Heart right ventricle (tissue), 16 donors: ENCODE measurements at places on chromosomes 7 and 10.

- no peaks in the 10 kb centered on the region for H3K36me3 ChIP-seq
- no peak for DNase-seq
- no peak overlapping the region for H3K27ac ChIP-seq
- H3K27me3 ChIP-seq = no peaks in the 10 kb centered on the region
Observed at GRCh38 chr7:55379285-55379684, 14.1 kb downstream of the LANCL2 start.

DNA sequence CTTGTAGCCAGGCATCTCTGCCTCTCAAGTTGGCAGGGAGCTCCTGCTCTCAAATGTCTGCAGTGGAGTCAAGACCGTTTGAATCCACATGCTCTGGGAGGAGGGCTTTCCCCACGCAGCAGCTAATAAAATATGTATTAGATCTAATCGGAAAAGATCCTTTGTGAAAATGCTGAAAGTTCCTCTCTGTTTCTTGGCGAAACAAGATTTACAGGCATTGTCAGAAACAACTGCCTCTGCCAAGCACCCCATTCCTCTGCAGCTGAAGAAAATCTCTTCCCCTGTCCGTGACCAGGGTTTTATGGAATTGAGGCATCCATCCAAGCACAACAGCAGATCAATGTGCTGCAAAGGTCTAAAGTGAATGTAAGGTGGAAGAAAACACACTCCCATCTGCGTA lies 165.8 kb downstream of the TCERG1L start:
- DNase-seq = no peak
- no peaks in the 10 kb centered on the region for H3K4me1 ChIP-seq
- H3K4me3 ChIP-seq = no peak overlapping the region

DNA sequence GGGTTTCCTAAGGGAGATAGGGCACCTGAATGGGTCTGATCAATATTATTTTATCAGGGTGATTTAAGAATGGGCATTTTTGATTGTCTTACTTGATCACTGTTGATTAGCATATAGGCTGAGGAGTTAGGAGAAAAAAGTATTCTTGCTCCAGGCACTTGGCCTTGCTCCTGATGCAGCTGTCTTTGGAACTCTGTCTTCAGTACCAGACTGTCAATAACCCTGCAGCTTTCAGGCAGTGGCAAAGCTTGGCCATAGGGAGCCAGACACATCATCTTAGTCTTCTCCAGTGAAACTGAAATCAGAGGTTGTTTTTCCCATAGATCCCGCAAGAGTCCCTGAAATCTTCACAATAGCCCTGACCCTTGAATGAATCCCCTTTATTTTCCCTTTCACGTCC lies 47.2 kb downstream of the EXOC4 start:
- no peak overlapping the region for H3K4me3 ChIP-seq
- peaks cover 59% of the 10 kb centered on the region for H3K4me1 ChIP-seq
- H3K27me3 ChIP-seq = no peaks in the 10 kb centered on the region
- no peak overlapping the region for H3K27ac ChIP-seq

DNA sequence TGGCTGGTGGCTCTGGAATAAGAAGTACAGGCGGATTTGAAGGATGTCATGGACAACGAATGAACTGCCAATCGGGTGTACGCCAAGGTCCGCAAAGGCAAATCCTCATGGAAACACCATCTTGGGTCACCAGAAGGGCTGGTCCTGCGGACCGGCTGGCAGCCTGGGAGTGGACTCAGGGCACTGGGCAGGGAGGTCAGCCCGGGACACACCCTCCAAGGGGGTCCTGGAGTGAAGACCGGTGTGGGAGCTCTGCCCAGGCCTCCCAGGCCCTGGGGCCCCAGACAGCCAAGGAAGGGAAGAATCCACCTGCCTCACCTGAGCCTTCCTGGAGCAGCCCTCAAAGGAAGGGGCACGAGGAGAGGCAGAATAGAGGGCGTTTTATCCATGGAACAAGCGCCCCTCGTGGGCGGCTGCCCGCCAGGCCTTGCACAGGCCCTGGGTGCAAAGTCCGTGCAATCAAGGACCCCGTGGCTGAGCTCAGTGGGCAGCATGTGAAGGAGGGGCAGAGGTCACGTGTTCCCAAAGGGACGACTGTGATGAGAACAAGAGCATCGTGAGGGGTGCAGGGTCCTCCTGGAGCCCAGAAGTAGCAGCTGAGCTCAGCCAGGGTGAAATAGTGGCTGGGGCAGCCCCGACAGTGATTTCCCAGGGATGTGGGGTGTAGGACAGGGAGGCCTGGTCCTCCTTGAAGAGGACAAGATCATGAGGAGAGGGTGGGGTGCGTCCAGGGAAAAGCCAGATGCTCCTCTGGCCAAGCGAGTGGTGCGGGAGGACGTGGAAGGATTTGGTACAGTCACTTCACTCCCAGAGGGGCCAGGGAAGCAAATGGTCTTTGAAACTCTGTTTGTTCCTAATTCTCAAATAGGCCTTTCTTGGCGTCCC lies 105.2 kb downstream of the TCERG1L start:
- H3K27ac ChIP-seq = no peak overlapping the region
- H3K27me3 ChIP-seq = no peaks in the 10 kb centered on the region
- H3K36me3 ChIP-seq = no peaks in the 10 kb centered on the region
- DNase-seq = no peak
- no peaks in the 10 kb centered on the region for H3K4me1 ChIP-seq
